Activated naive CD8-positive, alpha-beta T cell treated with anti-CD3 and anti-CD28 coated beads for 36 hours (primary cell): ENCODE measurements at places on chromosomes 5 and 9.

DNA sequence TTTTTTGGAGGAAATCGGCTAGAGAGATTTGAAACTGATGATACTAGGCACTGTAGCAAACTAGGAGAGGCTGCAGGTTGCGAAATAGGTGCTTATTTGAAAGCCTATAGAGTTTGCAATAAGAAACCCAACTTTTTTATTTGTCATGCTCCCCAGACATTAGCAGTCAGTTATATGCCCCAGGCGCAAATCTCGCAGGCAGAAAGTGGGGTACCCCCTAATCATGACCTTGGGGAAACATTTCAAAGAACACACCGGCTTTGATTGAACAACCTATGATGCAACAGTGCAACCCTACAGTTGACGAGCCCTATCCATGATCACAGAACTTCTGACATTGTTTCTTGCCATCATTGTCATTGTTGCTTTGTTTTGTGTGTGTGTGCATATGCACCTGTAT, 510.5 kb downstream of the RAB3C start:
- no peak for DNase-seq

- DNase-seq, result no peak
Measured at GRCh38 chr9:80968611-80969010, 720.7 kb downstream of the TLE1 start.

DNA sequence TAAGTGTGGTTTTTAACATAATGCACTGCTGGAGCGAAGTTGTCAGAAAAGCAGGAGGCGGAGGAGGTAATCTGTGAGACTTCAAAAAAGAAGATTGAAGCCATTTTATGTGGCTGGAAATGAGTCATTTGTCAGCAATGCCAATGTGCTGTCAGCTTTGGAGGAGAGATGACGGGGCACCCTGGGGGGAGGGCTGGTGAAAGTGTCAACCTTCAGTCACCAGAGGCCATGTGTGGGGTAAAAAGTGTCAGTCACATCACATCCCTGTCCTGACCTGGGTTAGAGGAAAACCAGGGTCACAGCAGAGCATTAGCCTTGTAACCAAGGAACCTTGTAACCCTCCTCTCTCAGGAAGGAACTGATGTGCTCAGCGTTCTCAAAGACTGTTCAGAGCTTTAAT, 59.1 kb downstream of the TLR4 start:
- DNase-seq, result no peak

DNA sequence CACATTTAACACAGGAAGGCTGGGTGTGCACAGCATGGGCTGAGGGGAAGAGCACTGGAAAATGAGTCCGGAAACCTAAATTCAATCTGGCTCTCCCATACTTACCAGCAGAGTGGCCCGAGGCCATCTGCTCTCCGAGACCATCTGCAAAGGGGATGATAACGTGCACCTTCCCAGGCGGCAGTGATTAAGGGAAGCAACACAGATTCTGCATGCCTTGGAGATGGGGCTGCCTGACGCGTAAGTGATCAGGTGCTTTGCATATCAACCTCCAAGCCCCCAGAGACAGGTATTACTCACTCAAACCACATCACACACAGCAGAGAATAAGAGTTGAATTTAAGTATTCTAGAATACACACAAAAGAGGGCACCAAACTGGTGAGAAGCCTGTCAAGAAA, 9.1 kb downstream of the EPB41L4B start:
- DNase-seq, result no peak

DNA sequence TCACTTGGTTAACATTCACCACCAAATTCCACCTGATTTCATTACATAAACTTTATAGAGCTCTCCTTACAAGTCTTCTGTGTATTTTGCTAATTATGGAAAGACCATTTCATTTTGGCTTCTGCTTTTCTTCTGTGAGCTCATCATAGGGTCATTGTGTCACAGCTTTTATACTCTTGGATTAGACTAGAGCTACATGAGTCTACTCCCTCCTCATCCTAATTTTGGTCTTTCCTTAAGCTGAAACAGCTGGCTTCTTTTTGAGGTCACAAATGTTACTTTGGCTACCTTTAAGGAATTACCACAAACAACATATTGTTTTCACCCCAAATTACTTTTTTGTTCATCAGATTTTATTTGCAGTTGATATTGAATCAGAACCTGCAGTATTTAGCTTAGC, 103.0 kb downstream of the NPR3 start:
- no peak for DNase-seq

GRCh38 chr5:80299601-80300000, 20.2 kb upstream of the SPZ1 start:
- DNase-seq, result no peak

DNA sequence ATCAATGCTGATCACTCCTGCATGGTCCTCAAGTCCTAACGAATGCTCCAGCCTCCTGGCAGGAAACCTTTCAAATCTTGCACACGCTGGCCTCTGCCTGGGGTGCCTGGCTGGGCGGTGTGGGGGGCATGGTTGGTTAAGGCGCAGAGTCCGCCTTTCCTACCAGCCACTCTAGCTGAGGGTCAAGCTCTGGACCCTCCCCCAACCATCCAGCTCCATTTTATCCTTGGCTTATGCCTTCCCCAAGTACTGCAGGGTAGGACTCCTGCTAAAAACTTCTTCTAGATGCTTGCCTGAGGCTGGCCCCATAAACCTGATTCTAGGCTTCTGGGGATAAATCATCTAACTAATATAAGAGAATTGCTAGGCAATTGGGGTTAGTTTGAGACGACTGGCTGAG, 808 bp upstream of the MVB12B start:
- DNase-seq, result no peak

DNA sequence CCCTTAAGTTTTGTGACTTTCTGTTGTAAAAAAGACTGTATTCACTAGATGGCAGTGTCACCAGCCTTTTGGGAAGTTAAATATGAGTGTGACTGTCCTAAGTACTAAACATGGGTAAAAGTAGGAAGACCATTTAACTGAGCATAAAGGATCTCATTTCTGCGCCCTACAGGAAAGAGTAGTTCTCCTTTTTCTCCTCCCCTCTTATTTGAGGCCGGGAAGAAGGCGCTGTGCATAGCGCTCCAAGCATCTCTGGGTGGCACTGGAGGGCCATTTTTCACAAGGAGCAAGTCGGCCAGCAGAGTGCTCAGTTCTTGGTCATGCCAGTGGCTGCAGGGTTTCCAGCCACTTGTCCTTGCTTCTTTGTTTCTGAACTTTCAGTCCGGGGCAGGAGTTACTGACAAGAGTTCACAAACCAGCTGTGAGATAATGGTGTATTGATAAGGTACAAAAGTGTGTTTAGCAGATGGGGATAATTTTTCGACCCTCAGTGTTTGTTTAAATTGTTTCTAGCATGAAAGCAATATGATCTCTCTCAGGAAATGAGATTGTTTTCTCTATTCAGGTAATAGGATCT, 227.6 kb upstream of the DMRT1 start:
- peak; percentile 37 for DNase-seq

DNA sequence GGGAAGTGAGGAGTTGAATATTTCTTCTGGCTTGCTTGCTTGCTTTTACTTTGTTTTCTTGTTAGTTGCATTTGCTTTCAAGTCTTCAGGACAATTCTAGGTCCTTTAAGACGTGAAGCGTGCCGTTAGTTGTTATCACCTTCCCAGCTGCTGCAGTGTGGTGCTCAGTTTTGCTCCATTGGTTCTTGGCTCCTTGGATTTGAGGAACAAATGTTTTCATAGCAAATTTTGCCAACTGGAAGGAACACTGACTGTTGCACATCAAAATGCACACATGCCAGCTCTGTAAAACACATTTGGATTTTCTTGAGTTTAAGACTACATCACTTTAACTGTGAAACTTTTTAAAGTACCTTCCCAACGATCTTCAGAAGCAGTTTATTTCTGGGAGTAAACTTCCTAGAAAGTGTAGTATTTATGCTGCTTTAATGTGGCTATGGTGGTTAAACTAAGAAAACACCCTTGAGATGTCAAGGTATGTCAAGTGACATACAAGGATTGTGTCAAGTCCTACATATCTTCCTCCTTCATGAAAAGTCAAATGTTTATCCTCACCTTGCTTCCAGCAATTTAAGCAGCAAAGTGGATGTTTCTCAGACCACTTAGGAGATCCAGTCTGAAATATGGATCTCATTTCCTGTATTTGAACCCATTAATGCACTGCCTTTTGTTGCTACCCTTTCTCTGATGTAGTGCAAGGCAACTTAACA, 24.9 kb downstream of the MOCS2 start:
- no peak for DNase-seq

DNA sequence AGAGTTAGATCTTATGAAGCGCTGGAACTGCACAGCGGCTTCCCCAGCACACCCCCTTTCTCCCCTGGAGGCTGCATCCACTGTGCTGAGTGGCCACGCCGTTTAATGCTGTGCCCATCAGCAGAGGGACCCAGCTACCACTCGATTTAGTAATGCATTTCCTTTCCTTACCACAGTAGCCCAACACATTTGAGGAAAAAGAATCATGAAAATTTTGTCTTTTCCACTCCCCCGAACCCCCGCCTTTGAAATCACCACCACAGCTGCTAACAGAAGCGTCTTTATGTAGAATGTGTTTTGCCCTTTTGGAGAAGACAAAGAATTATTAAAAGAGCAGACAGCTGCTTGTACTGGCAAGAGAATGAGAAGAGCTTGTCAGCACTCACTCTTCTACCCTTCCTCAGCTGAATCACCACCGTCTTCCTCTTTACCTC, 73.2 kb downstream of the ACER2 start:
- no peak for DNase-seq

- no peak for DNase-seq
Measured at GRCh38 chr5:103037673-103038455, 82.1 kb downstream of the GIN1 start.

DNA sequence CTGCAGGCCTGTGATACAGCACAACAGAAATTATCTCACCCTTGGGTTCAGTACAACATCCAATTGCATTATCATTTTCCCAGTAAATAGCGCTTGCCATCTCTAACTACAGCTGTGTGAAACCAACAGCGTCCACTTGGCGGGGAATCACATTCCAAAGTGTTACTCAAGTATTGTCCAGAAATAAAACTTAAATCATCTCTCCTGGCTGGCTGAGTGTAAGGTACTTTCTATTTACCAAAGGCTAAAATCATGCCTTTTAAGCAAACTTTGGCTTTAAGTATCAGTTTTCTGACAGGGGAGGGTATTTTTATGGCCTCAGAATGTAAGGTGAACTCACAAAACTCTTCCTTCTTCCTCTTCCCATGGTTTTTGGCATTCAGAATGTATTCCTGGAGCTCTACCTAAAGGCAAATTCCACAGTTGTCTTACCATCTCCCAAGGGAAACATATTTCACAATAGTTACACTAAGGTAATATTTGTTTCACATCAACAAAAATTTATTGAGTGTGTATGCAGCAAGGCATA, 205.6 kb upstream of the MPDZ start:
- no peak for DNase-seq
